ENCODE measurements at places on chromosomes 5 and 9.
A peak's percentile ranks its signal among the peaks of the same experiment; 100 is the strongest.

GRCh38 chr5:98690002-98690401 is 83.5 kb upstream of the RGMB start:
- DNase-seq = no peak

DNA sequence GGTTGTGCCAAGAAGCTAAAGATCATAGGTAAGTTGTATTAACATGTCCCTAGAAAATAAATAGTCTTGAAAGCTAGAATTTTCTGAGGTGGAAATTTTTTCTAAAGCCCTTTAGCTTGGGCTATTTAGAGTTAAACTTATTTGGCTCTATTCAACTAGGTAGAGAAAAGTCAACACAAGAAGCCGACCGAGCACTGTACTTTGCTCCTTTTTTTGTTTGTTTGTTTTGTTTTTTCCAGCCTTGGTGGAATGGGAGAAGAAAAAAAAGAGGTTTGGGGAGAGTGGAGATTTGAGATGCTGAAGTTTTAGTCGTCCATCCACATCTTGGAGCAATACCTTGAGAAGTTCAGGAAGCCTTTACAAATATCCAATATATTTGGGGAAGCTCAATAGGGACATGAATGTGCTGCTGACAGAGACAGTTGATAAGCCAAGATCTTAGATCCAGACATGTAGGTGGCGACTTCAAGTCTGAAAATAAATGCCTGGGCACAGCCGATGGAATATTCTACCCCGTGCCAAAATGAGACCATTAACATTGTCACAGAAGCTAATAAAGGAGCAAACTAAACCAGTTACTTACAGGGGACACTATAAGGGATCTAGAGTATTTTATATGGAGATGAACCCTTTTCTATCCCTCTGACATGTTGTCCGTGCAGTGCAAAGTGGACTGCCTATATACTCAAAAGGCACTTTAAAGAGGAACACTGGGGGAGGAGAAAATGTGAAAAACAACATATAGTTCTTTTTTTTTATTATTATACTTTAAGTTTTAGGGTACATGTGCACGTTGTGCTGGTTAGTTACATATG is 466.1 kb downstream of the PTPRD start:
- DNase-seq = no peak

- no peak for DNase-seq
These were observed 127.6 kb upstream of the NMUR2 start for GRCh38 chr5:152532714-152533113.

- DNase-seq = no peak
These were observed 677.0 kb downstream of the TAF11L14 start for GRCh38 chr5:18311266-18311665.

DNA sequence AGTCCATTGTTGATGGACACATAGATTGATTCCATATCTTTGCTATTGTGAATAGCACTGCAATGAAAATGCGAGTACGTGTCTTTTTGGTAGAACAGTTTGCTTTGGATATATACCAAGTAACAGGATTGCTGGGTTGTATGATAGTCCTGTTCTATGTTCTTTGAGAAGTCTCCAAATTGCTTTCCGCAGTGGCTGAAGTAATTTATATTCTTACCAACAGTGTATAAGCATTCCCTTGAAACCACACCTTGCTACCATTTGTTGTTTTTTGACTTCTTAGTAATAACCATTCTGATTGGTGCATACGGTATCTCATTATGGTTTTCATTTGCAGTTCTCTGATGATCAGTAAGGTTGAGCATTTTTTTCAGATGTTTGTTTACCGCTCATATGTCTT is 792.9 kb downstream of the PTPRD start:
- DNase-seq = no peak

- DNase-seq = peak; percentile 65
These were observed 77.1 kb downstream of the SUSD1 start for GRCh38 chr9:112097712-112098688.

GRCh38 chr5:81754621-81755020 is 3.7 kb upstream of the SSBP2 start:
- no peak for DNase-seq

DNA sequence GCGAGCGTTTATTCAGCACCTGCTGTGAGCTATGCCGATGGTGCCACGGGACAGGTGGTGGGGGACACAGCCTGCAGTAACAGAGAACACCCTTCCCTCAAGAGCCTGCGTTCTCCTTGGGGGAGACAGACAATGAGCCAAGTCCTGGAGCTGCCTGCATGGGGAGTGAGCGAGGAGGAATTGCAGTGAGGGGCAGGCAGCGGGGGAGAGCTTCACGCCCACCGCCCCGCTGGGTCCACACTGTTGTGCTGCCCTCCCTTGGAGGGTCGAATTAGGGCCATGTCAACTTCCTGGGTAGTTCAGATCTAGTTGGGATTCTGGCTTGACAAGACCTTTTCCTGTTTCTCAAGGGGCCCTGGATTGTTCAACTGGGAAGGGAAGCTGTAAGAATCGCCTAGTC is 55.5 kb upstream of the N4BP3 start:
- no peak for DNase-seq

GRCh38 chr5:68385936-68386335 is 170.4 kb downstream of the PIK3R1 start:
- DNase-seq = no peak

- DNase-seq = no peak
These were observed 33.0 kb downstream of the FOXD1 start for GRCh38 chr5:73415617-73416016.

- DNase-seq = no peak
These were observed 70.3 kb downstream of the SPTLC1 start for GRCh38 chr9:92044936-92045335.

- no peak for DNase-seq
These were observed 71.4 kb upstream of the STARD4 start for GRCh38 chr5:111583758-111584203.

GRCh38 chr9:69812068-69813000 is 8.3 kb upstream of the CFAP95 start:
- DNase-seq = no peak

GRCh38 chr5:167453246-167454030 is 838.0 kb upstream of the WWC1 start:
- no peak for DNase-seq

DNA sequence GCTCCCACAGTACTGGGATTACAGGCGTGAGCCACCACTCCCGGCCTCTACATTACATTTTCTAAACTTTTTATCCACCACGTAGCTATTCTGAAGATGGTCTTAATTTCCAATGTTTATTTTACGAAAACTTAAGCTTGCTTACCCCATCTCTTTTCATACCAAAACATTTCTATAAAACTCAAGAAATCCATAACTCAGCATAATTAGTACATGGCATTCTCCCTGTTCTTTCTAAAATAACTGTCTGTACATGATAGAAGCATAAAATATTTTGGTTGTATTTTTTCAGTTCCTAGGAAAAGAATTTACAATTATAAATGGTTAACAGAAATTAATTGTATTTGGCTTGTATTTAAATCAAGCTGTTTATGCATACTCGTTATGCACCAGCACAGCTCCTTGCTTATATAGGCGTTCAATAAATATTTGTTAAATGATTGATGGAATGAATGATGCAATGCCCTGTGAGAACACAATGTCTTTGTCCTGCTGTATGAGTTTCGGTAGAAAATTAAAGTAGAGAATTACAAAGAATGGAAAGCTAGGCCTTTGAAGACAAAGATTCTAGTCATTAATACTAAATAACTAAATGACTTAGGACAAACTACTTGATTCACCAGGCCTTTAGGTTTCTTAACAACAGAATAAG is 384.2 kb downstream of the EFNA5 start:
- no peak for DNase-seq

- no peak for DNase-seq
These were observed 36.0 kb downstream of the FBXL7 start for GRCh38 chr5:15535938-15536337.

GRCh38 chr5:93570294-93571113 is 10.5 kb downstream of the NR2F1-AS1 start:
- DNase-seq = no peak

DNA sequence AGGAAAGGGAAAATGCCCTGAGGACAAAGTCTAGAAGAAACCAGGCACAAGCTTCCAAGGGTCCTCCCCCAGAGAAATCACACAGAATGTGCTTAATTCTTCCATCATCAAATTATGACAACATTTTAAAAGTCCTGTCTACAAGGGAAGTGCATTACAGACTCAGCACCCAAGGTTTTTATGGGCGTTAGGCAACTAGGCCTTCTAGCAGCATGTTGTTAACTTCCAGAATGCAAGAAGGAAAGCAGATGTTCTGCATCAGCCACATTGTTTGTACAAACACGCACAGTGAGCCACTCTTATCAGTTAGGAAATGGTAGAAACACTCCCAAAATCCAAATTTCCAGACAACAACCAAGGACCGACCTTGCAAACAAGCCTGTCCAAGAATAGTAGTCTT is 26.5 kb downstream of the SMC5 start:
- no peak for DNase-seq

- no peak for DNase-seq
These were observed 91.8 kb upstream of the TNC start for GRCh38 chr9:115209601-115210306.

- DNase-seq = no peak
These were observed 11.8 kb downstream of the BRD3 start for GRCh38 chr9:134055981-134056461.

- DNase-seq = no peak
These were observed 128.4 kb downstream of the PARP8 start for GRCh38 chr5:50794812-50795211.
